ENCODE measurements at places on chromosomes 12 and 14.
A peak's percentile ranks its signal among the peaks of the same experiment; 100 is the strongest.

DNA sequence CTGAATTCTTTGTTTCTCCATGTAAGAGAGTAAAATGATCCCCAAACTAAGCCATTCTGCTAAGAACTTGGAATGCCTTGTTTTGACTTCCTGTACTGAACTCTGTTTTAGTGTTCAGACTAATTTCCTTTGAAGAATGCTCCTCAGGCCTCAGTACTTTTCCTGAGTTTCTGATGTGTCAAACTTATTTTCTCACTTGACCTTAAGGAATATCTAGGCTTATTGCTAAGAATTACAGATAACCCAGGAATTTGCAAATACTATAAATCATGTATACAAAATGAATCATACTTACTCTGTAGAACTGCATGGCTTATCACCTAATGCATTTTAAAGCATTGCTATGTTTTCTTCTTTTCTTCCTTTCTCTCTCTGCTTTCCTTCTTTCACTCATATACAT is 93.1 kb upstream of the PKP2 start:
- DNase-seq = no peak

DNA sequence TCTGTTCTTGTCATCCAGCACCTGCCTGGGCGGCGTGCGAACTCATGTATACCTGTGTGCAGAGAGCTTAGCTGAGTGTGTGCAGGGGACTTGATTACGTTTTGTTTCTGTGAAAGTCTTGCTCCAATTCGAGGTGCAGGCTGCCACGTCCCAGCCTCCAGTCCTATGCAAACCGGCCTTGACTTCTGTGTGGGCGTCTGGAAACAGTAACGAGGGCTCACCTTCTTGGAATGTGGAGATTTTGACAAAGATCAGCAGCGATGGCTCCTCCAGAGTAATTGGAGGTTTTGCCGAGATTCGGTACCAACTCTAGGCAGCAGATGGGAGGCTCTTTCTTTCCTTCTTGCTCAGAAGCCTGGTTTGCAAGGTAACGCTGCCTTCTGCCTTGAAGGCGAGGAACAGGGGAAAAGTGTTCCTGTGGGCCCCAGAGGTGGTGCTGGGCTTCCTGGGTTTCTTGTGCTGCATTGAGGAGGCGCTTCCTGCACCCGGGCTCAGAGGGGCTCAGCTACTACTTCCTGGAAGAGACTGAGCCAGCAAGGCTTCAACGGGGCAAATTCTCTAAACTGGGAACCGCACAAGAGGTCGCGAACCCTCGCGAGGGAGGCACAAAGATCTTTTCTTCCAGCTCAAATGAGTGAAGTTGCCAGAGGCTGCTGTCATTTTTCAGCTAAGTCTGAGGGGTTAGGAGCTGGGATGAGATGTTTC is 249.0 kb downstream of the AACS start:
- no peak for DNase-seq

GRCh38 chr12:108950991-108951739 is 69.7 kb downstream of the SVOP start:
- DNase-seq = peak; percentile 26

DNA sequence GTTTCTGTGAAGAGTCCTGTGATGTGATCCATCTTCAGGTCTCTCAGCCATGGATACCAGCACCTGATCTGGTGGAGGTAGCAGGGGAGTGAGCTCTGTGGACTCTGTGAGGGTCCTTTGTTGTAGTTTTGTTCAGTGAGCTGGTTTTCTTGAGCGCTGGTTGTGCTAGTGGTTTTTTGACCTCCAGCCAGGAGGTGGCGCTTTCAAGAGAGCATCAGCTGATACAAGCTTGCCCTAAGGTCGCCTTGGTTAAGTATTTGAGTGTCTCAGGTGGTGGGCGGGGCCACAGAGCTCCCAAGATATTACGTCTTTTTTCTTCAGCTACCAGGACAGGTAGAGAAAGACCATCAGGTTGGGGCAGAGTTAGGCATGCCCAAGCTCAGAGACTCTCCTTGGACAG is 139.7 kb downstream of the TTLL5 start:
- DNase-seq = no peak

- no peak for DNase-seq
These were observed 4.5 kb upstream of the NFYB start for GRCh38 chr12:104142543-104142942.

Measured in stimulated activated CD8-positive, alpha-beta memory T cell treated with anti-CD3 and anti-CD28 coated beads, Interleukin-15, amount 100 ng/mL, for 24 hours (primary cell).